ENCODE measurements at places on chromosomes 7 and 10.

DNA sequence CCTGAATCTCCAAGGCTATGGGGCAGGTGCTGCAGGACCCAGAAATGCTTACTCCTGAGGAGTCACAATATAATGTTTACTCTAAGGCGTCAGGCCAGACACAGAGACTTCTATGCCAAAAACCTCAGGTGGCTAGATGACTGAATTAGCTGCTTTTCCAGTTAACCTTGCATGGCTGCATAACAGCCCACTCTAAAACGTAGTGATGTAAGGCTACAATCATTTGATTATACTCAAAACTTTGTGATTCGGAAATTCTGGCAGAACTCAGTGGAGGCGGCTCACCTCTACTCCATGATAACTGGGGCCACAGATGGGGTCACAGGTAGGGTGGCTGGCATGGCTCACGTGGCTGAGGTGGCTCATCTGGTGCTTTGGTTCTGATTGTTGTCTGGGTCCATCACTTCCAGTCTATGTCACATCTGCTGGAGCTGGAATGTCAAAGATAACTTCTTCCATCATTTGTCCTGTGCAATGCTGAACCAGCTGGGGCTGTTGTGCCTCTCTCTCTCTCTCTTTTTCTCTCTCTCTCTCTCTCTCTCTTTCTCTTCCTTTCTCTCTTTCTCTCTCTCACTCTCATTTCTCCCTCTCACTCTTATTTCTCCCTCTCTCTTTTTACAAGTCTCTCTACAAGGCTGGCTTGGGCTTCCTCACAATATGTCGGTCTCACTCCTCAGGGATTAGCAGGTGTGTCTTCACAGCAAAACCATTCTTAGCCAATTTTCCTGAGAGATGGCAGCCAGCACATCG is 11.8 kb downstream of the TMEM72 start:
- no peak for DNase-seq

DNA sequence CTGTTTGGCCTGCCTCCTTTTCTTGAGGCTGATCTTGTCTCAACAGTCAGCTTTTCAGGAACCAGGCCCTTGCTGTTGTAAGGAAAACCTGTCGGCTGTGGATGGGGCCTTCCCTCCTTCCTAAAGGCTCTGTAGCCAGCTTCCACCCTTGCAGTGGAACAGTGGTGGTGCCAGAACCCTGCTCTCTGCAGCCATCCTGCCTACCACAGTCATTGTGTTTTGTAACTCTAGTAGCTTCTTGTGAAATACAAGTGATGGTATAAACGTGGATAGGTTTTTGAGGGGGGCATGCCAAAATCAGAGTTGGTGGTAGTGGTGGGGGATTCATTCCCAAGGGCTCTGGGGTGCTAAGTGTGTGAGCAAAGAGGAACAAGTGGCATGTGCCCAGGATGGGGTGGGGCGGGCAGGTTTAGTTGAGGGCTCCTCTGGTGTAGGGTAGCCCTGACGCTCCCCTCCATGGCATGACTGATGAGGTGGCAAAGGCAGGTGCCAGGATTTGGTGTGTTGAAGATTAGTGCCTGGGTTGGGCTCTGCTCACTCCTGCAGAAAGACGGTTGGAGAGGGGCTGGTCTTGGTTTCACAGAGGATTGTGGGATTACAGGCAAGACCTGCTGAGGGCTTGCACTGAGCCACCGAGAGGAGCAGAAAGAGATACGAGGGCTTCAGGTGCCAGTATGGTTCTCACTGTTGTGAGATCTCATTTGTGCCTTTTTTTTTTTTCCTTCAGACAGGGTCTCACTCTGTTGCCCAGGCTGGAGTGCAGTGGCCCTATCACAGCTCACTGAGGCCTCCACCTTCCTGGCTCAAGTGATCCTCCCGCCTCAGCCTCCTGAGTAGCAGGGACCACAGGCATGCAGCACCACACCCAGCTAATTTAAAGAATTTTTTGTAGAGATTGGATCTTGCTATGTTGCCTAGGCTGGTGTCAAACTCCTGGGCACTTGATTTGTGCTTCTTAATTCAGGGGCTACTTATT is 7.4 kb downstream of the TSPAN14 start:
- DNase-seq = no peak

DNA sequence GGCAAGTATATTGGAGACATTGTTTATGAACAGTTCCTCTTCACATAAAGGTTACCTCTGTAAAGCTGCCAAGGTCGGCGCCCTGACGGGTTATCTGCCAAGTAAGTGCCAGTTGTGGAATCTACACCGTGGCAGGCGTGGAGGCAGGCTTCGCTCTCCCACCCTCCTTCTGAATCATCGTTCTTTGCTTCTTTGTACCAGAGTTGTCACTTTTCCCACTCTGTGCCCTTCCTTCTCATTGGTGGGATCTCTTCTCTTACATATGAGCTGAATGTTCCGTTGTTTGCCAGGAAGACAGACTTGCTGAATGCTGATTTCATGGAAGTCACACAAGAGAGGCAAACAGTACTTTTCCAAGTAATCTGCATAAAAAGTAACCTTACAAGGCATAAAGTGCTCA is 40.6 kb upstream of the PTPRZ1 start:
- no peak for DNase-seq

DNA sequence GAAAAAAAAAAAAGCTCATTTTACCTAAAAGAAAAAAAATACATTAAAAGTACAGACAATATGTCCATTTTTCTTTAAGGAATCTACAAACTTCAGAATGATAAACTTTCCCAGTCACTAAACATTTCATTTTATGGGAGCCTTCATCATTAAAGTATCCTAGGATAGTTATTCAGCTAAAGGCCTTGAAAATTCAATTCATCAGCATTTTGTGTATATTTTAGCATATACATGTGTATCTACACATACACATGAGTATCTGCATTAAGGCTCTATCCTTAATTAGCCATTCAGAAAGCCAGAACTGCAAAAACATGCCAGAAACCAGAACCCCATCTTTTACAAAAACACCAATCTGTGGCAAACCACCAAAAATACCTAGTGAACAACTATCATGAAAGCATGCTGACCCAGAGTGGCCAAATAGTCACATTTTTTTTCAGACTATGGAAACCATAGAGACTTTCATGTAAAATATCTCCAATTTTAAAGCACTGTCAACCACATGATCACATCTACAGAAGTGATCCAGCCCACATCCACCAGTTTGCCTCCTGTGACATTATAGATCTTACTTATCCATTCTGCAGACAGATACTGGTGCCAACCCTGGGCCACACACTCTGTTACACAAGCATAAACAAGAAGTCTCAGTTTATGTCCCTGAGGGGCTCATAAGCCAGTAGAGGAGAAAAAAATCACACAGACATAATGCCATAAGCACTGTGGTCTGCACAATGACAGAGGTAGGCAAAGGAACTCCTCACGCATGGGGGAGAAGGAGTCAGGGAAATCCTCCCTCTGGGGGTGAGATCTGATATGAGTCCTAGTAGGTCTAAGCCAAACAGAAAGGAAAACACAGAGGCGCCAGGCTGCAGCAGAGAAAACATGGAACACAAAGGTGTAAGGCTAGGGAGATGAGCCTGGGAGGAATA is 79.2 kb downstream of the SRPK2 start:
- DNase-seq = peak; percentile 77

- no peak for DNase-seq
Measured at GRCh38 chr7:65449505-65449852, 75.8 kb downstream of the ZNF92 start.

GRCh38 chr10:101063548-101064414 is 2.0 kb downstream of the KAZALD1 start:
- peak; percentile 3 for DNase-seq

- peak; percentile 90 for DNase-seq
Measured at GRCh38 chr7:131231381-131232220, 96.1 kb upstream of the MKLN1 start.

DNA sequence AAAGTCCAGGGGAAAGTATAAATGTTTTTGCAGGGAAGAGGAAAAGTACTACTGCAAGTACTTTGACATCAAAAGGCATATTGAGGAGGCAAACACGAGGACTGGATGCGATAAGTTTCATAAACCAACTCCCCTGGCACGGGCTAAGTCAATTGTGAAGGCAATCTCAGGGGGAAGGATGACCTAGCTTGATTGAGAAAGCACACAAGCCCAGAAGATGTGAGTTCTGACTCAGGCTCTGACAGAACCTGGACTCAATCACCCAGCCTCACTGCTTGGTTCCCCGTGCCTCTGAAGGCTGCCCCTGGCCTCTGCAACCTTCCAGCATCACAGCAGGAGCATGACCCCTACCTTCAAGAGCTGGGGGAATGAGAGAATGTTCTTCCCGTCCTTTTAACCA is 93.2 kb upstream of the ZNF438 start:
- no peak for DNase-seq

- no peak for DNase-seq
Measured at GRCh38 chr10:31157123-31158010, 125.7 kb upstream of the ZNF438 start.

GRCh38 chr7:111528331-111528730 is 34.0 kb downstream of the IMMP2L start:
- DNase-seq = peak; percentile 75

DNA sequence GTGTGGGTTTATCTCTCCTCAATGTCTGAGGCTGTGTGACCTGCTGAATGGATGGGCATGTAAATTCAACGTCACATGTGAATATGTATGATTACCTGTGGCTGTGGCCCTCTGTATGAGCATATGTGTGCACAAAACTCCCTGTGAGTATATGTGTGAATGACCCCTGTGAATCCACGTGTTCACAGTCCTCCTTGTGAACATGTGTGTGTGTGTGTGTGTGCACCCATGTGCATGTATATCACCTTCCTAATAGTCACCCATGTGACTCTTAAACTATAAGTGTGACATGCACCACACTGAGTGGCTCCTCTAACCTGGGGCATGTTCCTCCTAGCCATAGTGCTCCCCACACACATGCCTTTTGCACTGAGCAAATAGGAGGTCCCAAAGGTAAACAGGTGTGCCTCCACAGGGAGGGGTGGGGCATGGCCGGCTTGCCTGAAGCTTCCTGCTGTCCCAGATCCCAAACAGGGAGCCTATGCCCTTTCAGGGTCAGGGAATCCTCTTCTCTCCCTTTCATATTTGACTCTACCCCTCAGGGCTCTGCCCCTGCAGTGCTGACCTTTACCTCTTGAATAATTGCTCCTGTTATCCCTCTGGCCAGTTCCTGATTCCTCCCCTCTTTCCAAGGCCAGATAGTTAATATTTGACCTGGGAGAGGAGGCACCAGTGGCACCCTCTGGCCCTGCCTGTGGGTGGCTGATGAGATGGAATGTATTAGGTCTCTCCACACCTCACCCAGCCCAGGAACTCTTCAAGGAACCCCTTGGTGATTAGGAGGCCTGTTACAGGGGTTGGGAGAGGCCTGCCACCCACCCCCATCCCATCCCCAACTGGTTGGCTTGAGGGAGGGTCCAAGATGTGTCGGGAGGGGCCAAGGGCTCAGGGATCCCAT is 1.9 kb downstream of the SEMA4G start:
- DNase-seq = no peak

GRCh38 chr7:47444376-47445098 is 137.4 kb downstream of the TNS3 start:
- no peak for DNase-seq

- no peak for DNase-seq
Measured at GRCh38 chr7:126843336-126843735, 409.4 kb downstream of the GRM8 start.

GRCh38 chr7:1401011-1401410 is 58.3 kb downstream of the MICALL2 start:
- DNase-seq = no peak

GRCh38 chr7:70131817-70132216 is 533.5 kb downstream of the AUTS2 start:
- DNase-seq = no peak

DNA sequence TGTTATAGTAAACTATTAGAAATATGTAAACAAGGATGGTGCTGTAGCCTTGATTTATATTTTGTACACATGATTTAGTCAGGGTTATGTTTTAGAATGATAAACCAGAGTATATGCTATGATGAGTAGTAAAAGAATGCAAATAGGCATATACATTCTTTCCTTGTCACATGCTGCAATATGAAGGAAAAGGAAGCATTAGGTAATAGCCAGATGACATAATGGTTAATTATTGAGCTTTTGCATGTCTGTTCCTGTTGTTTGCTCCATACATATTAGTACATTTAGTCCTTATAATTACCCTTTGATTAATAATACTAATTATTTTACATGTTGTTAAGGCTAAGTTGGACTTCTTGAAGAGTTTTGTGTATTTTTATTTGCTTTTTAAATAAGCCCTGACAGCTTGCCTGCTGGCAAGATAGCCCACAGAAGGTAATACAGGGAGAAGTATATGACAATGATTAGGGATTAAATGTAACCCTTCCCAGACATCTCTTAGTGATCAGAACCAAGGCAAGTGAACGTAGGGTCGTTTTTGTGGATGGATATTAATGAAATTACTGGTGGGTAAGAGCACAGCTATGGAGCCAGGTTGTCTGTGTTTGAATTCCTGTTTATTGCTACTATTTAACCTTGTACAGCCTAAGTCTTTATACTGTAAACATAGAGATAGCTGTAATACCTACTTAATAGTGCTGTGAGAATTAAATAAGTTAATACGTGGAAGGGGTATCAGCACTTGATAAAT is 68.4 kb downstream of the PHTF2 start:
- no peak for DNase-seq

DNA sequence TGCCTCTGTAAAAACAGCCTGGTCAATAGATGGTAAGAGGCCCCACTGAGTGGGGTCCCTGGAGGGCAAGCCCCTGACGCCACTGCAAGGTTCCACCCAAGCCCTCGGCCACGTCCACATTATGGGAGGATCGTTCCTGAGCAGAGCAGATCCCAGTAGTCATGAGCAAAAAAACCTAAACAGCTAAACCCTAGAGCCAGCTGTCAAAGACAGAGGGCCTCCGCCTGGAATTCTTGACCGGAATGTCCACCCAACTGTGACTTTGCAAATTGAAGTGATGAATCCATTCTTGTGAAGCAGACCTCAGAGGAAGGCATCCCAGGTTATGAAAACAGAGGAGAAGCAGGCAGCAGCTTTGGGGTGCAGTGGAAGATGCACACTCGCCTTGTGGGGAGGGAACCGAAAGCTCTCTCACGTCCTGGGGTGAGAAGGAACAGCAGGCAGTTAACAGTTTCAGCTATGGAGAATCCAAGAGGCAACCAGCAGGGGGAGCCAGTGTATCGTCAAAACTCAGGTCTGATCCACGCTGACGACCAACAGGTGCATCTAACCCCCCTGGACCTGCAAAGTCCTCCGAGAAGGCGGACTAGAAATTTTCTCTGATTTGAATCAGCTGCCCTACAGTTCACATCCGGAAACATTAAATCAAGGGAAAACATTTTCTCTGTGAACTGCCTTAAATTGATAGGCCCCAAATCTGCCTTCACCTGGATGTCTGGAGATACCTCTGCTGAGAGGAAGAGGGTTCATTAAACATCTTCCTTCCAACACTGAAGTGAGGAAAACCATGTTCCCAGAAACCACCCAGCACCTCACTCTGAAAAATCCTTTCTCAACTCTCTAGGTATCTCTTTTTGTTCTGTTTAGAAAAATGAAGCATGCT is 139.1 kb upstream of the PFKP start:
- DNase-seq = peak; percentile 42

GRCh38 chr10:43939939-43940820 is 291.5 kb upstream of the ZNF32 start:
- DNase-seq = no peak

- DNase-seq = no peak
Measured at GRCh38 chr7:135670179-135670578, 7.9 kb downstream of the STMP1 start.
